MCF 10A (cell line): ENCODE measurements at places on chromosomes 16 and 17.

DNA sequence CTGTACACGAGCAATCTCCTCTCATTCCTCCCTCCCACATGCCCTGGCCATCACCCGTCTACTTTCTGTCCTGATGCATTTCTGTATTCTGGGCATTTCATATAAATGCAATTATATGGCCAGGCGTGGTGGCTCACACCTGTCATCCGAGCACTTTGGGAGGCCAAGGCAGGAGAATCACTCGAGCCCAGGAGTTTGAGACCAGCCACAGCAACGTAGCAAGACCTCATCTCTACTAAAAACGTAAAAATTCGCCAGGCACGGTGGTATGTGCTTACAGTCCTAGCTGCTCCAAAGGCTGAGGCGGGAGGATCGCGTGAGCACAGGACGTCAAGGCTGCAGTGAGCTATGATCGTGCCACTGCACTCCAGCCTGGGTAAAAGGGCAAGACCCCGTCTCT, 4.8 kb downstream of the MEAK7 start:
- no peak for DNase-seq
- peaks cover 52% of the 10 kb centered on the region for H3K36me3 ChIP-seq
- H3K4me3 ChIP-seq = no peak overlapping the region
- H3K27me3 ChIP-seq = no peaks in the 10 kb centered on the region

DNA sequence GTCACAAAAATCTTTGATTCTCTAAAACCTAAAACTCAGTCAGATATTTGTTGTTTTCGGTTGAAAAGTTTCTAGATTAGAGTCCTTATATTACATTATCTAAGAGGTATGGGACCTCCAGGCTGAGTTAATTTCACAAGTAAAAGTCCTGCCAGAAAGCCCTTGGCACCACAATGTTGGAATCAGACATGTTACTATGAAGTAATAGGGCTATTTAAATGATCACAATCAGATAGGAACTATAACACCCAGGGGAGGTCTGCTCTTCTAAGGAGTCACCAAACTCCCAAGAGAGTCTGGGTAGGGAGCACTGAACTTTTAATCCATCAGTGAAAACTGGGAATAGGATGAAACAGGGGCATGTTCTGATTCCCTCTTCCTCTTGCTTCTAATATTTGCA, 54.2 kb downstream of the WIPI1 start:
- DNase-seq = no peak
- no peak overlapping the region for H3K4me3 ChIP-seq
- no peaks in the 10 kb centered on the region for H3K4me1 ChIP-seq

GRCh38 chr17:41352597-41353366, 2.2 kb upstream of the KRT33A start:
- H3K36me3 ChIP-seq = no peaks in the 10 kb centered on the region
- peaks cover 24% of the 10 kb centered on the region for H3K27me3 ChIP-seq
- no peaks in the 10 kb centered on the region for H3K4me1 ChIP-seq
- DNase-seq = peak; percentile 4

- H3K27me3 ChIP-seq = no peaks in the 10 kb centered on the region
- no peaks in the 10 kb centered on the region for H3K36me3 ChIP-seq
- no peak overlapping the region for H3K4me3 ChIP-seq
- no peak overlapping the region for H3K27ac ChIP-seq
These were observed 80.2 kb downstream of the DYNLRB2 start for GRCh38 chr16:80620736-80621605.

DNA sequence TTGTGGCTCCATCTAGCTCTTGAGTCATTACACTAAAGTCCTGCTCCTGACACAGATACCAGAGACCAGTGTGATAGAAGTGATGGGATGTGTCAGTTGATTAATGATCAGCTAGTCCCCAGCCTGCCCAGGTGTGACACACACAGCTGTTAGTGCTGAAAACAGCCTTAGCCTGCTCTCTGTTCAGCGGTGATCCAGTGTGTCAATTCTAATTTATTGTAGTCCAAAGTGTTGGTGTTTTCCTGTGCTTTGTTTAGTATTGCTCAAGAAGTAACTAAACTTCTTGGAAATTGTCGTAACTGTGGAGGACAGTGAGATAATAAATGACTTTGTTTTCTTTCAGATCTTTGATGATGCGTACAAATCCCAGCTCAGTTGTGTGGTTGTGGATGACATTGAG, 92.3 kb downstream of the WNT3 start:
- peaks cover 4% of the 10 kb centered on the region for H3K36me3 ChIP-seq
- no peaks in the 10 kb centered on the region for H3K27me3 ChIP-seq
- no peak for DNase-seq
- no peak overlapping the region for H3K4me3 ChIP-seq
- no peak overlapping the region for H3K27ac ChIP-seq
- peaks cover 9% of the 10 kb centered on the region for H3K4me1 ChIP-seq

DNA sequence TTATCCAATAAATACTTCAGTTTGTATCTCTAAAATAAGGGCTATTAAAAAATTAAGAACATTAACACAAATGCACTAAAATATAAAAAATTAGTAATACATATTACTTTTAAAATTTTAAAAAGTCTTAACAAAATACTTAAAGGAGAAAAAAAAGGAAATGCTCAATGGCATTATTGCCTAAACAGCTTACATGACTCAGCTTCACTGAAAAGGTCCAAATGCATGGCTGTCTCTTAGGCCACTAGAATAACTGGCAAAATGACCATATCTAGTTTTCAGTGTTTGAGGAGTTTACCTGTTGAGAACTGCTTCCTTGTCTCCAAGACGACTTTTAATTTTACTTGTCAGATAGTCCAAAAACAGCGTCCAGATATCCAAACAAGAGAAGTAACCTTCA, 66.0 kb downstream of the XPO6 start:
- H3K27me3 ChIP-seq = no peaks in the 10 kb centered on the region
- DNase-seq = no peak
- H3K4me1 ChIP-seq = peaks cover 6% of the 10 kb centered on the region
- H3K4me3 ChIP-seq = no peak overlapping the region
- H3K27ac ChIP-seq = no peak overlapping the region

- H3K27me3 ChIP-seq = no peaks in the 10 kb centered on the region
- no peaks in the 10 kb centered on the region for H3K36me3 ChIP-seq
- DNase-seq = no peak
- H3K4me1 ChIP-seq = peaks cover 6% of the 10 kb centered on the region
- no peak overlapping the region for H3K4me3 ChIP-seq
These were observed 3.5 kb upstream of the CDC27 start for GRCh38 chr17:47192554-47192953.

- no peak overlapping the region for H3K27ac ChIP-seq
- peaks cover 17% of the 10 kb centered on the region for H3K4me1 ChIP-seq
- H3K4me3 ChIP-seq = no peak overlapping the region
- H3K36me3 ChIP-seq = no peaks in the 10 kb centered on the region
These were observed 77.5 kb downstream of the PLXDC1 start for GRCh38 chr17:39073916-39074315.

- H3K27me3 ChIP-seq = peaks cover 48% of the 10 kb centered on the region
- peaks cover 7% of the 10 kb centered on the region for H3K36me3 ChIP-seq
- H3K4me1 ChIP-seq = peaks cover 12% of the 10 kb centered on the region
- H3K4me3 ChIP-seq = no peak overlapping the region
- no peak overlapping the region for H3K27ac ChIP-seq
- DNase-seq = no peak
These were observed 6.7 kb upstream of the RPL38 start for GRCh38 chr17:74196541-74197317.

- no peak overlapping the region for H3K27ac ChIP-seq
- peaks cover 20% of the 10 kb centered on the region for H3K36me3 ChIP-seq
- H3K4me3 ChIP-seq = no peak overlapping the region
- H3K27me3 ChIP-seq = no peaks in the 10 kb centered on the region
- peaks cover 9% of the 10 kb centered on the region for H3K4me1 ChIP-seq
These were observed 121.2 kb upstream of the CHMP6 start for GRCh38 chr17:80870401-80870800.

GRCh38 chr17:57557416-57557815, 187.7 kb downstream of the CCDC182 start:
- H3K27me3 ChIP-seq = no peaks in the 10 kb centered on the region
- peaks cover 25% of the 10 kb centered on the region for H3K36me3 ChIP-seq

DNA sequence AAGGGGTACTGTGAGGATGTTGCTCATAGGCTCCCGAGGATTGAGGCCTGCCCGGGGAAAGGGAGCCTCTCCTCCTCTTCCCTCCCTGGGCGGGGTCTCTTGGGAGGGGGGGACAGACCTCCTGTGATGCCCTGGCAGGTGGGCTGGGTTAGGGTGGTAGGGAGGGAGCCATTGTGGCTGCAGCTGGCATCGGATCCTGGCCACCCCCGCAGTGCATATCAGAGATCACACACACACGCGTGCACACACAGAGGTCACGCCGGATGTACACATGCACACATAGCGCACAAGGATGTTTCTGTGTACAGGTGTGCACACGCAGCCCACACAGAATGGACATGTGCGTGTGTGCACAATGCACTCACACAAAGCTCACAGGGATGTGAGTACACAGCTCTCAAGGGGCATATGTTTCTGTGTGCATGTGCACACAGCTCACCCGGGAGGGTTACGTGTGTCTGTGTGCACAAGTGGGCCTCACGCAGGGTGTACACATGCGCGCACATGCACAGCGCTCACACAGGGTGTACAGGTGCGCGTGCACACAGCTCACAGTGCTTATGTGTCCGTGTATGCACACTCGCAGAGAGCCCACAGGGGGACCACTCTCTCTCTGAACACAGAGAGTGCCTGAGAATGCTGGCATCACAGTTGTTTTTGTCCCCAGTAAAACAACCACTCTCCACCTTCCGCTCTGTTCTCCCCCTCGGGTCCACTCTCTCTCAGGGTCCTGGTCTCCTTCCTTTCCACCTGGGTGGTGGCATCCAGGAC, 2.4 kb downstream of the GJD3 start:
- no peak for DNase-seq
- H3K36me3 ChIP-seq = peaks cover 6% of the 10 kb centered on the region
- no peak overlapping the region for H3K27ac ChIP-seq

DNA sequence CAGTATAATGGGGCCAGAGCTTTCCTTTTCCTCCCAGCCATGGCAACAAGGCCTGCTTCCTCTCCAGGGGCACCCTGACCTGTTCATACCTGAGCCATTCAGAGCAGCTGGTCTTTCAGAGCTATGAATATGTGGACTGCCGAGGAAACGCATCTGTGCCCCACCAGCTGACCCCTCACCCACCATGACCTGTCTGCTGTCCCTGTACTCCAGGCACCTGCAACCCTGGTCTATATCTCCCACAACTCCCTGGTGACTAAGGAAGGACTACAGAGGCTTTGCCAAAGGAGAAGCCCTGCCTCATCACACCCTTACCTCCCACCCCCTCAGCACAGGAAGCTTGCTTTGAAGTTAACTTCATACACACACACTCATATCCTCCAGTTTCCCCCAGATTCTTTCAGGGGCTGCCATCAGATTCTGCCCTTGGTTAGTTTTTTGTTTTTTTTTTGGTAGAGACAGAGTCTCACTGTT, 6.0 kb downstream of the TMEM106A start:
- no peak overlapping the region for H3K27ac ChIP-seq
- H3K4me1 ChIP-seq = no peaks in the 10 kb centered on the region
- H3K4me3 ChIP-seq = no peak overlapping the region
- no peaks in the 10 kb centered on the region for H3K27me3 ChIP-seq

DNA sequence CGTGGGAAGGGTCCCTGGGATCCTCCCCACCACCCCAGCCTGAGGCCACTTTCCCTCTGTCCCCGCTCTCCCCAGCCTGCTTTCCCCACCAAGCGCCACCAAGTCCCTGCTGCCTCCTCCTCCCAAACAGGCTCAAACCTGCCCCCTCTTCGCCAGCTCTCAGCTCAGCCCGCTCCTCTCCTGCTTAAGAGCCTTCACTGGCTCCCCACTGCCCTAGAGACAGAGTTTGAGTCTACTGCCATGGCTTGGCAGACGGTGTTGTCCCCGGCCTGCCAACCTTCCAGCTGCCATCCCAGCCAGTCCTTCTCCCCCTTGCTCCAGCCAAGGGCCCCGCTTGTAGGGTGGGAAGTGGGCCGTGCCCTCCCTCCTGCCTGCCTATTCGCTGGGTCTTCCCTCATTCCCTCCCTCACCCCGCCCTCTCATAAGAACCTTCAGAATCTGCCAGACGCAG, 11.1 kb downstream of the IL4R start:
- H3K4me3 ChIP-seq = no peak overlapping the region
- no peaks in the 10 kb centered on the region for H3K27me3 ChIP-seq
- peaks cover 18% of the 10 kb centered on the region for H3K36me3 ChIP-seq

DNA sequence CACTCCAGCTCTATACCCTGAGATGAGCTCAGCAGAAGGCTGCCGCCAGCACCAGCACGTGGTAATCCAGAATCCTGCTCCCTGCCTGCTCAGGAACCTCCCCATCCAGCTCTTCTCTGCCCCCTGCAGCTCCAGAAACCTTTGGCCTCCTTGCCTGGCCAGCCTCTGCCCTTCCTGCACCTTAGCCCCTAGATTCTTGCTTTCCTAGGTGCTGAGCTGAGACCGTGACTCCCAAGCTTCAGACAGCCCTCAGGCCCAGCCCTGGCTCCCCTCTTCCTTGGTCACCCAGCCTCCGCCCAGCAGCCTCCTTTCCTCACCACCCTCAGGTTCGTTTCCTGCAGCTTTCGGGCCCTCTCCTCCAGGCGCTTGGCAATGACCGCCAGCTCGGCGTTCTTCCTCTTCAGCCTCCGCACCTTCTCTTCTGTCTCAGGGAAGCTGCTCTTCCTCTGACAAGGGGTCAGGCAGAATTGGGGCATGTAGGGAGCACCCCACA, 2.6 kb downstream of the TSPOAP1 start:
- H3K27me3 ChIP-seq = peaks cover 43% of the 10 kb centered on the region
- no peaks in the 10 kb centered on the region for H3K36me3 ChIP-seq
- peaks cover 5% of the 10 kb centered on the region for H3K4me1 ChIP-seq
- no peak overlapping the region for H3K4me3 ChIP-seq
- no peak for DNase-seq

GRCh38 chr17:37488009-37488604, 1.6 kb upstream of the DUSP14 start:
- peak; percentile 88 for DNase-seq
- H3K27me3 ChIP-seq = no peaks in the 10 kb centered on the region
- peaks cover 5% of the 10 kb centered on the region for H3K36me3 ChIP-seq
- peaks cover 33% of the 10 kb centered on the region for H3K4me1 ChIP-seq

DNA sequence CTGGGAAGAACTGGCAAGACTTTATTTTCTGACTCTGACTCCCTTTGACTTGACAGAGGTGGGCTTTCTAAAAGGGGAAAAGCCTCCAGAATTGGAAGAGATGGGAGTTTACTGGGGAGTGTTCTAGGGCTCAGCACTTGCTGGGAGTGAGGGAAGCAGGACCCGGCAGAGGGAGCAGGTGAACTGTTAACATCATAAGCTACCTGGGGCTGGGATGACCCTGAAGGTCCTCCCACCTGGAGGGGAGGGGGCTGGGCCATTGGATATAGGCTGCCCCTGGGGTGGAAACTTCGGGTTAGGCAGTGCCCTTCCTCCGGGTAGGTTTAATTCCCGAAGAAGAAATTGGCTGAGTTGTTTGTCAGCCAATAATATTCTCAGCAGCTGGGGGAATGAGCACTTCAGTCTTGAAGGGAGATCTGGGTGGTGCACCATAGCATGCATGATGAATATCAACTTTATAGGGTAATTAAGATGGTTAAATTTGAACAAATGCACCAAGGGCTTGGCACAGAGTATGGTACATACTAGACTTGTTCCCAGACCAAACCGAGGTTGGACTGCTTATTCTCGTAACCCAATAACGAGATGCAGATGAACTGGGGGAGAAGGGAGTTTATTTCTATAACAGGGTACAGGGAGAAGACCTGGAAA, 337.0 kb downstream of the HAPSTR1 start:
- DNase-seq = no peak
- H3K36me3 ChIP-seq = no peaks in the 10 kb centered on the region
